ENCODE measurements at places on chromosomes 6 and 20. TPM values are rescaled to one million over a fixed set of nuclear protein-coding genes. Genes with fewer than 3 reads are reported as not detected.
A peak's percentile ranks its signal among the peaks of the same experiment; 100 is the strongest.

- H3K4me3 ChIP-seq: 0 out of 2 replicates have a peak overlapping the region, but pooled peaks have one; percentile 17
- peaks cover 9% of the 10 kb centered on the region for H3K4me1 ChIP-seq
- H3K27me3 ChIP-seq: no peaks in the 10 kb centered on the region
- no peaks in the 10 kb centered on the region for H3K36me3 ChIP-seq
- no peak for DNase-seq
These were observed 1.7 kb downstream of the ZUP1 start for GRCh38 chr6:116666869-116667268.

The C6orf136 gene
- total RNA-seq: 4.7 TPM

DNA sequence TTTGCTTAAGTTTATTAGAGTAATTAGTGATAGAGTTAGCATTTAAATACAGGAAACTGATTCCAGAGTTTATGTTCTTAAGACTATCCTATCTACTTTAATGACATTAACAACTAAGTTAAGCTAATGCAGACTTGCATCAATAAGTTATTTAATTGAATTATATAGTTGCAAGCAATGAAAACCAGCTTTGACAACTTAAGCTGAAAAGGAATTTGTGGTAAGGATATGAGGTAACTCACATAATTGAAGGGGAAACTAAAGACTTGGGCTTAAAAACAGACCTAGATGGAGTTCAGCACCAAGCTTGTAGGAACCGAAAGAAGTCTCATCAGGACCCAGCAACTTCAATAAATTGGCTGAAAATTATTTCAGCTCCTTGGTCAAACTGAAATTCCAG lies 222.3 kb downstream of the IBTK start:
- H3K27ac ChIP-seq: no peak overlapping the region
- no peak overlapping the region for H3K4me3 ChIP-seq
- no peaks in the 10 kb centered on the region for H3K36me3 ChIP-seq
- H3K27me3 ChIP-seq: no peaks in the 10 kb centered on the region
- H3K4me1 ChIP-seq: no peaks in the 10 kb centered on the region
- DNase-seq: no peak

DNA sequence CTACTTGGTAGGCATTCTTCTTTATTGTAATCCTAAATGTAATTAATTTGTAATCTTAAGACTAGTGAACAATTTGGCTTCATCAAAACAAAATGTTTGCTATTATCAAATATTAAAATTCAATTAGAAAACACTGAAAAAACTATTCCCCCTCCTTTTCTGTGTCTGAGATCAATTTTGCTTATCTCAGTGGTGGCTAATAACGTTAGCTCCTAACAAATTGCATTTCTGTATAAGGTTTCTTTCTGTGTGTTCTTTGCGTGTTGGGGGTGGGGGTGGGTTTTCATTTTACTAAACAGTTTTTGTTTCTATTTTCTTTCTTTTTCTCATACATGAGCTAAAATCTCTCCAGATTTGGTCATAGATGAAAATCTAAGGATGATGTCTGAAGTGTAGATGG lies 54.0 kb upstream of the EYA4 start:
- H3K4me1 ChIP-seq: peaks cover 28% of the 10 kb centered on the region
- H3K27ac ChIP-seq: no peak overlapping the region
- H3K27me3 ChIP-seq: no peaks in the 10 kb centered on the region
- no peak overlapping the region for H3K4me3 ChIP-seq

DNA sequence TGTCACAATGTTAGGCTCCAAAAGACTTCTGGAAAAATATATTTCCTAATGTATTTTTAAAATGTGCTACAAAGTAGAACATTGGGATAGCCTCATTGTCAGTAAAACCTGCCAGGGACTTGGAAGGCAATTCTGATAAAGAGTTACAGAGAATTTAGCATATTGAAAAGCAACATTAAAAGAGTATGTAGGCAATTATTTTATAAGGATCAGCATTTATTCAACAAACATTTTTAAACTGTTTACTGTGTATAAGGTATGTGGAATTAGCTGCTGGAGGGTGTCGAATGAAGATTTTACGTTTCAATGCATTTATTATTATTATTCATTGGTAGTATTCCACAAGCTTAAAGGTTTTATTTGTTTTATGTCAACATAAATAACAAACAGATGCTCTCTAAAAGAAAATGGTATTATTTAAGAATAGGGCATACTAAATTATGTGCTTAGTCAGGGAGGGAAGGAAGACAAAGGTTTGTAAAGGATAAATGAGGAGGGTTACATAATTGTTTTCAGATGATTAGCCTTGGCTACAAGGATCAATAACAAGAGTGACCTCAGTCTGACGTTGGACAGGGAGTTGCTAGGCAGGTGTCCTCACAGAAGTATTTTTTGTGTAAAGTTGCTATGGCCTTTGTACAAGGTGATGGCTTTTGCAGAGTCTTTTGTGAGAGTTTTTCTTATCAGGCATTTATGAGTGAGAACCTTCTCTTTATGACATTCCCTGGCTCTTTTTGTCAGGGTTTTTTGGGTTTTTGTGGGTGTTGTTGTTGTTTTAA lies 313.4 kb upstream of the PLCB4 start:
- H3K27me3 ChIP-seq: no peaks in the 10 kb centered on the region
- H3K36me3 ChIP-seq: no peaks in the 10 kb centered on the region
- no peaks in the 10 kb centered on the region for H3K4me1 ChIP-seq

GRCh38 chr20:19460386-19460785 lies 247.9 kb downstream of the SLC24A3 start:
- DNase-seq: no peak
- H3K4me3 ChIP-seq: no peak overlapping the region
- H3K27me3 ChIP-seq: no peaks in the 10 kb centered on the region
- no peaks in the 10 kb centered on the region for H3K36me3 ChIP-seq
- no peaks in the 10 kb centered on the region for H3K4me1 ChIP-seq
- H3K27ac ChIP-seq: no peak overlapping the region

DNA sequence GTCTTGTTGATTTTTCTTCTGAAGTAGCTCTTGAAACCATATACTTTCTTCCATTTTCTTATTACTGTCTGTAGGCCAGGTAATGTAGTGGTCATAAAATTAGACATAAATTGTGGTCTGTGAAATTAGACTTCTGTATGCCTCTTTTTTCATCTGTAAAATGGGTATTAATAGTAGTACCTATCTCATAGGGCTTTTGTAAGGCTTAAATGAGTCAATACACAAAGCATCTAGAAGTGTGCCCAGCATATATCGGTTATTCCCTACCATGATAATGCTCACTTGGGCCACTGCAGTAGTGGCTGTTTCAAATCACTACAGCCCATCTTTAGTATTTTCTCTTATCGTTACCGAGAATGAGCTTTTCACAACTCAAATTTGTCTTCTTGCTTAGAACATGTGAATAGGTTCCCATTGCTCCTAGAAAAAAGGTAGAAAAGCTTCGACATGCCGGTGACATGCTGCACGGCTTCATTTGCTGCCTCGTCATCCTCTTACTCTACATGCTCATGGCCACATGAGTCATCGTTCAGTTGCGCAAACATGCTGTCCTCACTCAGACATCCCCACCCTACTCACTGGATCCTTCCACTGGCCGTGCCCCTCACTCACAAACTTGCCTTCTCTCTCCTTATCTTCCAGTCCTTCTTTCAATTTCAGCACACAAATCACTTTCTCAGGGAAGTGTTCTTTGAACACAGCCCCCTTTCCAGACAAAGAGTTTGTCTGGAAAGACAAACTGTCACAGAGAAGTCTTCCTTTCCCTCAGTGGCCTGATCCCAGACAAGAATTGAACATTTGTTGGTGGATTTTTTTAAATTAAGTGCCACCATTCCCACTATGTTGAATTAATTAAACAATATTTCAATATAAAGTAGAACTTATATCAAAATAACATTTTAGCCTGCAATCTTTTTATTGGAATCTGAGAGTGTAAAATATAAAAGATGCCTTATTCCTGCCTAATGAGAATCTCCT lies 32.2 kb upstream of the ERVFRD-1 start:
- no peaks in the 10 kb centered on the region for H3K27me3 ChIP-seq
- H3K27ac ChIP-seq: no peak overlapping the region
- peaks cover 17% of the 10 kb centered on the region for H3K4me1 ChIP-seq
- no peaks in the 10 kb centered on the region for H3K36me3 ChIP-seq

DNA sequence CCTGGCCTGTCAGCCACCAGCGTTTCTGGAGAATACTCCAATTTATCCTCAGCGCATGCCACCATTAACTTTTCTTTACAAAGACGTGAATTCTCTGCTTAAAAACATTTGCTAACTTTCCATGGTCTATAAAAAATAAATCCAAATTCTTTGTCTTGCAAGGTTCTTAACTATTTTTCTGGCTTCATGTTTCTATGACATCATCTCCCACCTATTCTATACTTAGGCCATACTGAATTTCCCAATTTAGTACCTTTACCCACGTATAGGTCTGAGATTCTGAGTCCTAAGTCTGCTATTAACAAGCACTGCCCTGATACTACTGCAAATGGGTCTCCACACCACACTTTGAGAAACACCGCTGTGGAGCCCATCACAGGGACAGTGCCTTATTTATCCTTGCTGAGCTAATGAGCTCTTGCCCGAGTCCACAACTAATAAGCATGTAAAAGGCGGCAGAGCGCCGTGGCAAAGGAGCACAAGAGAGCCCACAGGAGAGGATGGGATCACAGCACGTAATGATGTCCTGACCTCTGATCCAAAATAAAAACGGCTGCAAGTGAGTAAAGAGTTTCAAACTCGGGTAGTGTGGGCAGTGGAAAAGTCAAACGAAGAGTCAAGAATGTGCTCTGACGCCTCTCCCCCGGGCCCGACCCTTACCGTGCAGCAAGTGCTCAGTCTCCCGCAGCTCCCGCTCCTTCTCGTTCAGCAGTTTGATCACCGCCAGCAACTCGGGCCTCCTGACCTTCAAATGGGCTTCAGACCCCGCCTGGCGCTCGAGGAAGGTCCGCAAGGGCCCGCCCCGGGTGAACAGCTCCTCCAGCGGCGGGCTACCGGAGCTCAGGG lies 519 bp downstream of the MTRF1L start:
- peak overlapping the region; percentile 89 for H3K27ac ChIP-seq
- peaks cover 10% of the 10 kb centered on the region for H3K4me1 ChIP-seq
- peak; percentile 42 for DNase-seq
- H3K27me3 ChIP-seq: no peaks in the 10 kb centered on the region
- no peaks in the 10 kb centered on the region for H3K36me3 ChIP-seq
